ENCODE measurements at places on chromosomes 7 and 10. TPM values are rescaled to one million over a fixed set of nuclear protein-coding genes. Genes with fewer than 3 reads are reported as not detected.

DNA sequence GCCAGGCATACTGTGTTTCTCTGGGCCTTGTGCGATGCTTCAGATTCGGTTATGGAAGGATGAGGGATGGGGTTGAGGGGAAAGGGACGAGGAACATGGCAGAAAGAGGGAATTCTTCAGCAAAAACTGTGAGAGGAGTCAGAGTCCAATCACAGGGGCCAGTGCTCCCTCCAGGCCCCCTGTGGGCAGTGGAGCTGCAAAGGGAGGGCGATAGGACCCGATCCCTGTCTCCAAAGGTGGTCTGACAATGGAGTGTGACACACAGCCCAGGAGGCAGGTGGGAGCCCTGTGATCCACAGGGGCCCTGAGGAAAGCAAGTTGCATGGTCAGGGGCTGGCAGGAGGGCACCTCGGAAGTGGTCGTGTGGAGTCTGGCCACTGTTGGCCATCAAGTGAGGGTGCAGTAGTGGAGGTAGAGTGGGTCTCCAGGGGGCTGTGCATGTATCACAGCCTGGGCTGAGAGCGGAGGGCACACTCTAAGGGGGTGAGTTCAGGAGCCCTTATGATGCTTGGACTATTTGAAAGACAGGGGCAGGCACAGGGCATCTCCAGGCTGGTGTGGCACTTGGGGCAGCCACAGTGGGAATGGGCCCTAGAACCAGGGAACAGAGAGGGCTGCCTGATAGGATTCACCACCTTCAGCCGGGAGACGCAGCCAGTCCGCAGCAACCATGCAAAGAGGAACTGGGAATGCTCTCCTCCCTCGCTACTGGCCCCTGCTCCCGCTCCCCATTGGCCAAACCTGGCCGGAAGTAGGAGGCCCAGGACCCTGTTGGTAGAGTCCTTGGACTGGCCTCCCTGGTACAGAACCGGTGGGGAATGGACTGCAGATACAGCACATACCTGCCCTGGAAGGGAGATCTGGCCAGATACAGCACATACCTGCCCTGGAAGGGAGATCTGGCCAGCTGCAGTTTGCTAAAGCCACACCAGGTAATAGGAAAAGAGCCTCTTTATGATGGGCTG is 115.9 kb downstream of the ADCY1 start:
- ATAC-seq: no peak

- ATAC-seq: peak; percentile 39
These were observed 309.7 kb downstream of the CSTF2T start for GRCh38 chr10:51389415-51390321.

- ATAC-seq: no peak
These were observed 576.8 kb upstream of the LRRTM3 start for GRCh38 chr10:66349076-66349475.

- ATAC-seq: peak; percentile 17
These were observed 255.6 kb downstream of the OTUD1 start for GRCh38 chr10:23694446-23694920.

- peak; percentile 55 for ATAC-seq
These were observed 10.9 kb downstream of the TAS2R60 start for GRCh38 chr7:143454091-143454680.

DNA sequence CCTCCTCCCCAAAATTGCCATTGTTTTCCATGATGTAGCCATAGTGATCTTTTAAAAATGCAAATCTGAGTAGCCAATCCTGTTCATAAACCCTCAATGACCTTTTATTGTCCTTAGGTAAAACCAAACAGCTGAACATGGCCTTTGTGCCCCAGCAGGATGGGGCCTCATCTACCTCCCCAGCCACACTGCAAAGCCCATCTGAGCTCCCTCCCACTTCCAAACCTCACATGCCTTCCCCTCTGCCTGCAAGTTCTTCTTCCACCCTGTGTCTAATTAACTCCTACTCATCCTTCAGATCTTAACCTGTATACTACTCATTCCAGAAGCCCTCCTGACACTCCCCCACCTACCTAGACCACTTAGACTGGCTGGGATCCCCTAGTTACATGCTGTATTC is 178.8 kb upstream of the NPVF start:
- ATAC-seq: no peak

GRCh38 chr10:96695366-96695765 is 24.9 kb downstream of the PIK3AP1 start:
- ATAC-seq: no peak

DNA sequence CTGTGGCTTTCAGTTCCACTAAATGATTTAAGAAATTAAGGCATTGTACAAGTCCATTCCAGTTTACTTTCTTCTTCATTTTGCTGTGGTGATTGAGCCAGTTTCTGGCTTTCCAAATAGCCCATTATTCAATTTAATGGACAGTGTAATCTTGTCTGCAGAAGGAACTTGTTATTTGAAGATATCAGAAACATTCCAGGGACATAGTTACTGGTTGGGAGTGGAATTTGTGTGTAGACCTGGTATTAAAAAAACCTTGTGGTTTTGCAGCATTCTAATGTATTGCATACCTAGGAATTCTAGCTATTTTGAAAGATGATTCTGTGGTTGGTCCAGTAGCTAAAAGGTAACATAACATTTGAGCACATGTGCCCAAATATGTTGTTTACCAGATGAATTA is 72.2 kb downstream of the MCU start:
- ATAC-seq: no peak

DNA sequence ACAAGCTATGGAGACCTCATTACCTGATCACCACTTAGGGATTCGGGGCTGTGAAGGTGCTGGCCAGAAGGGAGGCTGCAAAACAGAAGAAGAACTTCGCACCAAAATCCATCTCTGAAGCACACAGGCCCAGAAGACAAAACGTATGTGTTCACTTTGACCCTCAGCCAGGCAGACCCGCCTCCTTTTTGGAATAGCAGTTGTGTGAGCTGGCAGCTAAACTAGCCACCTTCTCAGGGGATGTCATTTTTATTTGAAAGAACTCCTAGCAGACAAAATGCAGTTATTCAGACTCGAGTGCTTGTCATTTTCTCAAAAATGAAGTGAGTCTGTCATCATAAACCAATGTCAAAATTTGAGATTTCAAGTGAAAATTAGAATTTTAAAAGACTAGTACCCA is 71.7 kb downstream of the TNS3 start:
- ATAC-seq: no peak

- ATAC-seq: no peak
These were observed 34.8 kb upstream of the CARD11 start for GRCh38 chr7:3078514-3078913.

GRCh38 chr10:36023939-36024338 is 381.8 kb upstream of the FZD8 start:
- no peak for ATAC-seq

GRCh38 chr7:362402-363096 is 72.6 kb downstream of the FOXL3 start:
- ATAC-seq: no peak

- no peak for ATAC-seq
These were observed 712.2 kb upstream of the POM121L12 start for GRCh38 chr7:52323202-52323746.

DNA sequence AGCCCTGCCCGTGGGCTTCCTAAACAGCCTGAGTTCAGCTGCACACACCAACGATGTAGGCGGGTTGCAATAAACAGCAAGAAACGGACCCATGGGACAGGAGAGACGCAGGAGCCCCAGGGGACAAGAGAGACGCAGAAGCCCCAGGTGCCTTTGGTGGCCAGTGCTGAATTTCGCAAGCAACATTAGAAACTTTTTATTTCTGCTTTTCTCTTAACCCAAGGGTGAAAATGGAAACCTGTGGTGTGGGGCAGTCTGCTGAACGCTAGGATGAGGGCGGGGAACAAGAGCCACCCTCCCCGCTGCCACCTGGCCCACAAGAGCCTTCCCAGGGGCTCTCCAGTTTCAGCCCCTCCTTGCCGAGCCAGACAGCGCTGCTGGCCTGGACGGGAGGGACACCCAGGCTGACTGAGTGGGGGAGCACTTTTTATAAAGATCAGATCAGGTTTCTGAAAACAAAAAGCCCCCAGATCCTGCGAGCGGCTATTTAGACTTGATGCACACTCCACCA is 20.0 kb upstream of the GPR146 start:
- ATAC-seq: no peak

DNA sequence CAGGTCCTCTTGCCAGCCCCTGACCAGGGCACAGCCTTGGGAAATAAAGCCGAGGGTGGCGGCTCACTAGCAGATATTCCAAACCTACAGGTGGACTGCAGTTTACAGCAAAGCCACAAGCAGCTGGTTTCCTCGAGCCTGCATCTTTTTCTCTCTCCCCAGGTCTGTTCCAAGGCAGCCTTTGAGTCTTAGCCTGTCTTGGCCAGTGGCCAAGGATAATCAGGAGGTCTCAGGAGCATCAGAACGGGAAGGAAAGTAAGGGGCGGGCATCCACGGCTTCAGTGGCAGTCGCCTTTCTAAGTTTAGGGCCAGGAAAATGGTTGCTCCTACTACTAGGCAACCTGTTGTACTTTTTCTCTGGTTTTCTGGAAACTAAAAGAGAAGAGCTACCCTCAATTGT is 219.7 kb upstream of the ZMIZ1 start:
- no peak for ATAC-seq

GRCh38 chr7:121153995-121154394 is 165.5 kb downstream of the CPED1 start:
- no peak for ATAC-seq

GRCh38 chr7:80277434-80278427 is 143.1 kb downstream of the GNAI1 start:
- no peak for ATAC-seq

DNA sequence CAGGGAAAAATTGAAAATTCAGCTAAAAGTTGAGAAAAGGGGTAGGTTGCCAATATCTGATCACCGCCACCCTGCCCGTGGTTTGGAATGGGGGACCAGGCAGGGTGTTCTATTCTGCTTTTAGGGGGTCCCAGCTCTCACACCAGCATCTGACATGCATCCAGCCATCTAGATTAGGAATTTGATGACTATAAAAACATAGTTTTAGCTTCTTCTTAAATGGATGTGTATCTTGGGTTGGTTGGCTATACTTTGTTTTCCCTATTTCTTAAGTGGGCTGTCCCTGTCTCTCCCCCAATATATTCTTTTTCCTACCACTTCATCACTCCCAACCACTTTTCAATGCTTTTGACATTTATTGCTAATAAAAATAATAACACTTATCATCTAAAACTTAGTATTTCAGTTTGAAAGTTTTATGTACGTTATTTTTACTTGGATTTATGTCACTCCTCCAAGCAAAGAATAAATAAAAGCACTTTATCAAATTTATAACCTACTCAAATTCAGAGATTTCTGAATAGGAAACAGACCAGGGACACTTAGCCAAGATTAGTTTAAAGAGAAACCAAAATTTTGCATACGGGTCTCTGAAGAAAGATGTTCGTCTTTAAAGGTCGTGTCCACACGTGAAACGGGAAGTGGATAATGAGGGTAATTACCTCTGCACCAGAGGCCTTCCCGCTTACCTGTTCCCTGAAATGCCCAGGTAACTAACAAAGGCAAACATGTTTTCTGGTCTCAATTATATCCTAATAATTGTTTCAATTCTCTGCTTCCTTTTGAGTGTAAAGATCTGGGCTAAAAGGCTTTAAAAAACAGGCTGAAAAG is 233.2 kb upstream of the AUTS2 start:
- no peak for ATAC-seq

DNA sequence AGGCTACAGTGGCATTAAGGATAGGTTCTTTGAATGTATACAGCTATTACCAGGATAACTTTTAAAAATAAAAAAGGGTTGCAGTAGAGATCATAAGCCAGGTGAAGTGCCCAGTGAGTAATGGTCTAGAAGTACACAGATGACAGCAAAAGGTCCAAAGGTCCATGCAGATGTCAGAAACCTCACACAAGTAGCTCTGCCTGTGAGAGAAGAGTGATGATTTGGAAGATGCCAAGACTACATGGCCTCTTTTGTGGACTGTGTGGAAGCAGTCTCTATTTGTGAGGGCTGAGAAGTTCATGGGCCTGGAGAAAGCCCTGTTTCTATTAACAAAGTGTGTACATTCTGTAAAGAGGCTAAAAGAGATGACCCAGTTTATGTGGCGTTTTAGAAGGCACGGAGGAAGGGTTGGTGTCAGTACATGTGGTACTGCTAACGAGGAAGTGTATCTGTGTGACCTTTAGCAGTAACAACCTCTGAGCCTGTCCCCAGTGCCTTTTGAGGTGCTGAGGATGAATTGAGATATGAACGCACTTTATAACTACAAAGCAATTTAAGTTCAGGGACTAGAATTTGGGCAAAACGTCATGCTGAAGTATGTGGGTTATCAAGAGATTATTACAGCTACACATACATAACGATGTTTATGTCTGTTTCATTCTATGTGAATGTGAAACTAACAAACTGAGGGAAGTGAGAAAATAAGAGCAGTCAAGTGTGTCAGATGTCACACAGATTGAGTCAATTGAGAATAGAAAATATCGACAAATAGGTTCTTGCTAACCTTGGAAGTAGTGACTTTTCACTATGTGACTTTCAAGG is 7.6 kb downstream of the CYCS start:
- ATAC-seq: no peak

GRCh38 chr7:27182861-27183681 is 2.0 kb downstream of the HOXA11 start:
- no peak for ATAC-seq

- no peak for ATAC-seq
These were observed 81.2 kb upstream of the ITGB1 start for GRCh38 chr10:33039181-33039580.

DNA sequence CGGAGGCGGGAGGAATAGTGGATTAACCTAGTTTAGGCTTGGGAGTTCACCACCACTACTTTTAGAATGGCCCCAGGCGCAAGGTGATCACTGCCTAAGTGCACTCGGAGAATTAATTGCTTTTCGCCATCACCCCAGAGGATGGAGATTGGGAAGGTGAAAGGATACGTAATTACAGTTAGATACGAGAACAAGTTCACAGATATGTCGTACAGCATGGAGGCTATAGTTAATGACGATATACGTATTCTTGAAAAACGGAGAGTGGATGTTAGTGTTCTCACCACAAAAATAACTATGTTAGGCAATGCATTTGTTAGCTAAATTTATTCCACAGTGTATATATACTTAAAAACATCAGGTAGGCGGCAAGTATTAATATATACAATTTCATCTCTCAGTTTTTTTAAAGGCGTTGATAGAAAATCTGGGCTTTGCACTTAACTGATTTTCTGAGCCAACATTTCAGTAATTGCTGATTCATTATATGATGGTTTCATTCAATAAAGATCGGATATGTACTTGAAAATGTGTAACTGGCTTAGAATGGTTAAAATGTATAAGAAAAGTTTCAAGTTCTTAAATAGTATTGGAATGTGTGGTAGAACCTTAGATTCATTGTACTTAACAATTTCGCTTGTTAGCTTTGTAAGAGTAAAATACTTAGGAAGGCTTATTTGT is 683 bp downstream of the CDC123 start:
- ATAC-seq: no peak

- no peak for ATAC-seq
These were observed 145.5 kb downstream of the TRIL start for GRCh38 chr7:28812616-28813015.

GRCh38 chr10:47182934-47183703 is 116.9 kb upstream of the GDF10 start:
- ATAC-seq: peak; percentile 27

The PGAM2 gene
- 2.6 TPM for total RNA-seq

The FOXI2 gene
- total RNA-seq: 0.32 TPM

The HTR5A gene
- total RNA-seq: not detected

The WNT8B gene
- total RNA-seq: not detected

The INA gene
- total RNA-seq: 1.4 TPM

The RET gene
- total RNA-seq: 0.20 TPM

The CFAP70 gene
- total RNA-seq: 0.40 TPM

The RPEL1 gene
- not detected for total RNA-seq

The NODAL gene
- total RNA-seq: 0.48 TPM

Measured in esophagus mucosa (tissue), 1 donor.